ENCODE measurements at places on chromosomes 3 and 15. TPM values are rescaled to one million over a fixed set of nuclear protein-coding genes. Genes with fewer than 3 reads are reported as not detected.

P2RY12 gene
- total RNA-seq: 0.12 TPM

CLDN18 gene
- 0.12 TPM for total RNA-seq

MORC1 gene
- not detected for total RNA-seq

FRMD5 gene
- total RNA-seq: 11.1 TPM

GP9 gene
- total RNA-seq: not detected

GOLGA8G gene
- not detected for total RNA-seq

ROBO1 gene
- total RNA-seq: 63.6 TPM

GOLGA8M gene
- 2.5 TPM for total RNA-seq

ILDR1 gene
- not detected for total RNA-seq

PP2D1 gene
- total RNA-seq: not detected

ANKRD34C gene
- total RNA-seq: not detected

SOX14 gene
- not detected for total RNA-seq

SLC12A1 gene
- not detected for total RNA-seq

UACA gene
- total RNA-seq: 152 TPM

LYSMD2 gene
- total RNA-seq: 10.0 TPM

C3orf85 gene
- total RNA-seq: not detected

MYL3 gene
- total RNA-seq: not detected

SST gene
- not detected for total RNA-seq

All from uterine smooth muscle cell (primary cell).